ENCODE measurements at places on chromosomes 4 and X.

DNA sequence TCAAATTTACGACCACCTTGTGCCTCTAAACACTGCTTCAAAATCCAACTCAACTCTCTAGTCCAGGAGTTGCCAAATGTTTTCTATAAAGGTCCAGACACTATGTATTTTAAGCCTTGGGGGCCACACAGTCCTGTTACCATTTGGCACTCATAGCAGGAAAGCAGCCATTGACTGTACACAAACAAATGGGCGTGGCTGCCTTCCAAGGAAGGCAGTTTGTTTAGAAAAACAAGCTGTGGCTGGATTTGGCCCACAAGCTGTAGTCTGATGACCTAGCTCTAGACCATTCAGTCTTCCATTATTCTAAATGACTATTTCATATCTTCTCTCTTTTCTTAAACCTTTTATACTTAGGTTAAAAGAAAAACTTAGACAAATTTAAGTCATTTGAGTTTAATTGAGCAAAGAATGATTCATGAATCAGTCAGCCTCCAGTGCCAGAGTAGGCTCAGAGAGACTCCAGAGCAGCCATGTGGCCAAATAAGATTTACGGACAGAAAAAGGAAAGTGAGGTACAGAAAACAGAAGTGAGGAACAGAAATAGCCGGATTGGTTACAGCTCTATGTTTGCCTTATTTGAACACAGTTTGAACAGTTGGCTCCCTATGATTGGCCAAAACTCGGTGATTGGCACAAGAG, 825.8 kb upstream of the LCORL start:
- no peak for DNase-seq

- DNase-seq = no peak
Observed at GRCh38 chrX:23790155-23790497, 7.2 kb downstream of the SAT1 start.

DNA sequence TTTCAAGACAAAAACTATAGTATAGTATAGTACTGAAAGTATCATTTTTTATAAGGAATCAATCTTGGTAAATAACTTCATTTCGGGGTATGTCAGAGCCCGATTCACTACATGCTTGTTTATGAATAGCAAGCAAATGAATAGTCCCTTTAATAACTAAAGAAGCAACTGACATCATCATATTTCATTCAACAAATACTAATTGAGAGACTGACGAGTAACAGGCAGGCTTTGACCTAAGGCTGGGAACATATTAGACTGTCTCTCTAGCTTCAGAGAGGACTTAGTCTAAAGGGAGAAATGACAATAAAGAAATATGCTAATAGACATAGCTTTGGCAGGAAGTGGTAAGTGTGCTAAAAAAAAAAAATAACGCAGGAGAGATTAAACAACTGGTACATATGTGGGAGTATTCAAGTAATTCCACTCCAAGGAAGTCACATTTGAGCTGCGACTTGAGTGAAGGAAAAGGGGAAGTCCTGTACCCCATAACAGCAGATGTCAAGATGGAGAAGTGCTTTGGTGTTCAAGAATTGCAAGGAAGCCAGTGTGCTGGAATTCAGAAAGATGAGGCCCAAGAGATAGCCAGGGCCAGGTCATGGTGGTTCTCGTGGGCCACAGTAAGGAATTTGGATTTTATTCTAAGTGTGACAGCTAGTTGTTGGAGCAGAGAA, 284.9 kb downstream of the FBXO8 start:
- DNase-seq = no peak

- peak; percentile 85 for DNase-seq
Observed at GRCh38 chrX:12974796-12975669, at the start of gene TMSB4X. TSS of gene TMSB4X (plus strand) at chrX:12975110.

GRCh38 chr4:105472871-105473323, 965 bp downstream of the PPA2 start:
- no peak for DNase-seq

DNA sequence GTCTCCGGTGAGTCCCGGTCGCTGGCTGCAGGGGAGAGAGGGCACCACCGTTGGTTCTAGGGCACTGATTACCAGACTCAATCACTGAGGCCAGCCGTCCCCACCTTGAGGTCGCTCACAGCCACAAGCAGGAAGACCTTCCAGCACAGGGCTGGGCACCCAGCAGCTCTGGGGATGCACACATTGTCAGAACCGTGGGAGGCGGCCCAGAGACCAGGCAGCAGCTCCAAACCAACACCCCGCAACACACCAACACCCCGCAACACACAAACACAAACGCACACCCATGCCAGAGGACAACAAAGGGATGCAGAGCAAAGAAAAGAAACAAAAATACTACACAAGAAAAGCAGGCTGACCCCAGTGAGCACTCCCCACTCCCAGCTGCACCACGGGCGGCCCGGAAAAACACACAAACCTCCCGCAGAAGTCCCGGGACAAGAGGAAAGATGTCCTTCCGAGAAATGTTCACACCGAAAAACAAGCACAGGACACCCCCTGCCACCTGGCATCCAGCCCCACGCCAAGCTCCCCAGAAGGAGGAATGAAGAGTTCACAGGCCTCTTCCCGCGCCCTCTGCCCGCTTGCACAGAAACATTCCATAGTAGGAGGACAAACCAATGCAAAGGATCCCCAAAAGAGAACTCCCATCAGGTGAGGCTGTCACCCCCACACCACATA, 3.2 kb downstream of the HMX1 start:
- DNase-seq = no peak

- peak; percentile 66 for DNase-seq
Observed at GRCh38 chrX:48695534-48695896, 1.0 kb upstream of the SUV39H1 start.

- no peak for DNase-seq
Observed at GRCh38 chrX:7085879-7086278, 61.6 kb upstream of the STS start.

DNA sequence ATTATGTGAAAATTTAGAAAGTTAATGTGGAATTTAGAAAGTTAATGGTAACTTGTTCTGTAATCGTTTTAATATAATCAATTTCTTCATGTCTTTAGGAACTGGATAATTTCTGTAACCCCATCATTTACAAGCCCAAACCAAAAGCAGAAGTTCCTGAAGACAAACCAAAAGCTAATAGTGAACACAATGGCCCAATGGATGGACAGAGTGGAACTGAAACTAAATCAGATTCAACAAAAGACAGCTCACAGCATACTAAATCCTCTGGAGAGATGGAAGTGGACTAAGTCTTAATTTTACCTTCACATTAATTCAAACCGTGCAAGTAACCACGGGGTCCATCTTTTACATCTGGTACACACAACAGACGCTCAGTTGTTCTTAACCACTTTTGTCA, 48.1 kb upstream of the PLK4 start:
- DNase-seq = no peak

- no peak for DNase-seq
Observed at GRCh38 chr4:38614231-38614630, 49.8 kb upstream of the KLF3 start.

GRCh38 chrX:130555341-130555740, 153.6 kb downstream of the RBMX2 start:
- no peak for DNase-seq

DNA sequence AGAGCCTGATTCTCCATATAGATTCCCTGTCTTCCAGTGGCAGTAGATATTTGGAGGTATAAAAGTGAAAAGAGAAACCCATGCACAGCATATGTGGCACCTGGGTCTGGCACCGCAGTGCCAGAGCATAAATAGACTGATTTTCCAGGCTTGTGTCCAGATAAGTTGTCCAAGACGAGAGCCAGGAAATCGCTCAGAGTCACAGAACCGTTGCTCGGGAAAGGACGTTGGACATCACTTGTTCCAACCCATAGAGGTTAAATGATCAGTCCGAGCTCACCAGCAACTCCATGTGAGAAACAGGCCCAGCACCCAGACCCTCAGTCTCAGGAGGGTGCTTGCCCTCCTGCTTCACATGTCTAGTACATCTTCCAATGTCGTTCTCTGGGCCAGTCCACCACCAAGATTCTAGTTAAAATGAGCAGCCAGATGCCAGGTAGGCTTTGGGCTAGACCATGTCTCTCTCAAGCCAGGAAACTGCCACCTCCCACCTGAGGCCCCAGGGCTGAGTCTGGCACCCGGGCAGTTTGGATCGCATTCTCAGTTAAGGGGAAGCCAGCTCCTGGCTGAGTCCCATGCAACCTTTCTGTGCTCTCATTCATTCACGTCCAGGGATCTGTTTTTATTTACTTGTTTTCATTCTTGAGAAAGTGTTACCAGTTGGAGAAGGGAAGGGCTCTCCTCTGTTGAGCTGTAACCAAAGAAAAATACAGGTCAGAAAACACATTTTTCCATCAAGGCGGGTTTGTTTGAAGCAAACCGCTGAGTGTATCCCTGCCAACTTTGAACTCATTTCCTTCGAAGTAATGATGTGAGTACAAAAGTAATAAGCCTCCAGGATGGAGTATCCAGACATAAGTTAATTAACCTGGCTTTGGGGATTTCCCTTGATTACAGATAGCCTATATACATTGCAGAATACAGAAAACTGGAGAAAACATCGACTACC, 91.7 kb downstream of the PHOX2B start:
- DNase-seq = no peak

GRCh38 chrX:154436983-154437752, at the start of gene GDI1:
TSS of gene GDI1 (plus strand) at chrX:154437154. CDS start at chrX:154437255, 101 bp downstream.
- DNase-seq = peak; percentile 62

GRCh38 chr4:94852616-94853015, 94.9 kb downstream of the BMPR1B start:
- DNase-seq = no peak

- peak; percentile 68 for DNase-seq
Observed at GRCh38 chr4:184262901-184263300, 45.2 kb upstream of the ENPP6 start.

GRCh38 chrX:133660281-133660680, 245.0 kb upstream of the GPC4 start:
- peak; percentile 57 for DNase-seq

GRCh38 chr4:182920676-182921075, 3.5 kb upstream of the DCTD start:
- no peak for DNase-seq

DNA sequence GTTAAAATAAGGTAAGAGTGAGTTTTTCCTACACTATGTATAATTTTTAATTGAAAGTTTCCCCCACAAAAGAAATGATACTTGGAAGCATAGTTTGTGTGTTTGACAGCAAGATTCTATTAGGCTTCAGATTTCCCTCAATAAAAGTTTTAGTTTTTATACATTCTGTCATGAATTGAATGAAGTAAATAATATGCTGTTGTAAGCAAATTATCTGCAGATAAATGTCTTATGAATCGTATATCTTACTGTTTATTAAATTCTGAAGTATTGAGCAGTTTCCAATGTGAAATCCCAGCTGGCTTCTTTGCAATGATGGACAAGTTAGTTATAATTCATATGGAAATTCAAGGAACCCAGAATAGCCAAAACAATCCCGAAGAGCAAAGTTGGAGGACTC, 33.5 kb downstream of the RS1 start:
- DNase-seq = no peak

DNA sequence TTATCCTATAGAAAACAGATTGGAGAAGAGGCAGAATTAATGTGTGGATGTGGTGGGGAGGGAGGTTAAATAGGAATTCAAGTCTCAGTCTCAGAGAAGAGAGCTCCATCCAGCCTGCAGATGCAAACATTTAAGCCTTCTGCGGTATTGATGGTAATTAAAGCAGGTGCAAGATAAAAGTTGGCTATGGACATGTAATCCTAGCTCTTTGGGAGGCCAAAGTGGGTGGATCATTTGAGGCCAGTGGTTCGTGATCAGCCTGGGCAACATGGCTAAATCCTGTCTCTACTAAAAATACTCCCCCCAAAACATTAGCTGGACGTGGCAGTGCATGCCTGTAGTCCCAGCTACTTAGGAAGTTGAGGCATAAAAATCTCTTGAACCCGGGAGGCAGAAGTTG, 332.7 kb downstream of the PABPC4L start:
- no peak for DNase-seq

GRCh38 chrX:1581132-1581531, 10.3 kb upstream of the AKAP17A start:
- peak; percentile 58 for DNase-seq

GRCh38 chr4:53221832-53222480, 143.9 kb downstream of the SCFD2 start:
- DNase-seq = no peak

- peak; percentile 91 for DNase-seq
Observed at GRCh38 chr4:155889031-155889793, 14.3 kb upstream of the TDO2 start.

GRCh38 chr4:183029365-183029764, 69.7 kb upstream of the WWC2 start:
- DNase-seq = no peak

- DNase-seq = no peak
Observed at GRCh38 chrX:1894740-1895139, 279.9 kb downstream of the ASMT start.

DNA sequence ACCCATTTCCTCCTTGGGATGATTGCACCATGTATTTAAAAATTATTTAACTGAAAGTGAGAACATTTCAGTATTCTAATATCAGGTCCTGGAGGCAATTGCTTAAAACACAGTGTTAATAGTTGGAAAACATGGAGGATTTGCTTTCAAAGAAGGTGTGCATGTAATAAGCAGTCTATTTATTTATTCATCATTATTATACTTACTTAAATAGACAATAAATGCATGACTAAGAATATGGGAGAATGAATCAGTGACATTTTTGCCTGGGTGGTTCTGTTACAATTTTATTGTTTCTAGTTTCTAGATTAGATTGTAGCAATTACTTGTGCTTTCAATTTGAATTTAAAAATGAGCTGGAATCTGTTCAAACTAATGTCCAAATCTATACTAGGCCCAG, 145.5 kb downstream of the AREG start:
- DNase-seq = no peak

- DNase-seq = no peak
Observed at GRCh38 chrX:118024482-118024881, 92.1 kb downstream of the KLHL13 start.

GRCh38 chrX:2841537-2841936, 12.8 kb downstream of the GYG2 start:
- no peak for DNase-seq

- no peak for DNase-seq
Observed at GRCh38 chr4:24141836-24142235, 252.0 kb upstream of the PPARGC1A start.

DNA sequence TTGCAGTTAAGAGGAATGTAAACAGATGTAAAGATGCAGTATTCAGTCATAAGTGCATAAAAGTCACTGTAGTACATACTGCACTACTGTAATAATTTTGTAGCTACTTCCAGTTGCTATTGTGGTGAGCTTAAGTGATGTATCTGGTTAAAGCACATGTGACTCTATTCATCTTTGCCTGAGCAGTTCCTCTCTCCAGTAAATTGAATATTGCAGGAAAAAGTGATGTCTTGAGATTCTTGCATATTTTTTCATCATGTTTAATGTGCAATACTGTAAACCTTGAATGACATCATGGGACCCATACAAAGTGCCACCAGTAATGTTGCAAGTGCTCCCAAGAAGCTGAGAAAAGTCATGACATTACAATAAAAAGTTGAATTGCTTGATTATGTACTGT, 9.6 kb downstream of the UBA6 start:
- DNase-seq = no peak

- no peak for DNase-seq
Observed at GRCh38 chrX:13000301-13000811, 25.4 kb downstream of the TMSB4X start.

GRCh38 chrX:139914421-139914820, 18.4 kb downstream of the ATP11C start:
- no peak for DNase-seq

GRCh38 chrX:10106806-10107205, 50.0 kb upstream of the CLCN4 start:
- no peak for DNase-seq
